ENCODE measurements at places on chromosomes 13 and 19.

- peak; percentile 76 for DNase-seq
Observed at GRCh38 chr19:3459089-3459881, 21.0 kb downstream of the SMIM24 start.

GRCh38 chr19:46186101-46186716 is 38.2 kb downstream of the IGFL2 start:
- DNase-seq = no peak

DNA sequence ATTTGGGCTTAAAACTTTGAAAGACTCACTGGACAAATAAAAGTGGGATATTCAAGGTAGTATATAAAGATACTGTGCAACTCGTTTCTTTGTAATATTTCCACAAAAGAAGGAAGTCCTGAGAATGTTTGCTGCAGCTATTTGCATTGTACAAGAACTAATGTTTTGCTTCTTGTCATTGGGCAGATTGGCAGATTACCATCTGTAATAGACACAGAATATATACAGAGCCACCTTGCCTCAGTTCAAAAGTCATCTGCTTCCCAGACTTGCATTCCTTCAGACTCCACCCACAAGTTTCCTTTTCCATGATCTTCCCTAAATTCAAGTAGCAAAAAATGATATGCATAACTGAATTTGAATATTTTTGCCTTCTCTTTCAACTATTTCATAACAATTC is 145.1 kb downstream of the EFNB2 start:
- DNase-seq = no peak

GRCh38 chr13:29429286-29429900 is 166.1 kb downstream of the SLC7A1 start:
- no peak for DNase-seq

GRCh38 chr19:718991-719512 is 10.3 kb downstream of the PALM start:
- no peak for DNase-seq

DNA sequence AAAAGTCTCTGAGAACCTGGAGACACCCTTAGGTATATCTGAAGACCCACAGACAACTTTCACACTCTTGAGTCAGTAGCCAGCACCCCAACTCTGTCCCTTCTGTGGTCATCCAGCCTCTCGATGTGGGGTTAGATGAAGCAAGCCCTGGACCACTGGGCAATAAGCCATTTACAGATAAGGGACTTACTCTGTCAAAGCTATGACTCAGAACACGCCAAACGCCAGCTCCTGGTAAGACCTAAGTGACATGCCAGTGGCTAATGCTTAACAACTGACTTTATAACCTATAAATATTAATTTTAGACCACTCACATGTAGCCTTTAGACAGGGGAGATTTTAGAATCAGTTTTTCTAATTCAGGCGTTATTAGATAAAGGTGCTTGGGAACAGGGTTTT is 85.7 kb downstream of the SHISA2 start:
- DNase-seq = no peak

- DNase-seq = no peak
Observed at GRCh38 chr13:113166266-113166665, 7.8 kb downstream of the PROZ start.

DNA sequence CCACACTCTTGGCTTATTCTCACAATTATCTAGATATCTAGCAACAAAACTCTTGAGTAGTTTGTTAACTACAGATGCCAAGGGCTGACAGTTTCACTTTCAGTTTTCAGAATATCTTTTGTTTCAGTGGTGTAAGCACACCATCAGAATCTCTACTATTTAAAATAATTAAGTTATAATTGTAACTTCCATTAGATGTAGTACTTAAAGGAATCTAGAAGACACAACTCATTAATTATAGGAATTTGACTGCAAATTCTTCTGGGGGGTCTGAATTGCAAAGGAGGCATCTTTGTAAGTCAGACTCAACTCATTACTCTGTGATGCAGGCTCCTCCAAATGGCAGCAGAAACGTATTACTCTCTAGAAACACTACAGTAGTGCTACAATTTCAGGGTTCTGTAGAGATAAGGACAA is 44.9 kb upstream of the USPL1 start:
- no peak for DNase-seq

- no peak for DNase-seq
Observed at GRCh38 chr13:90956031-90956430, 391.5 kb upstream of the MIR17HG start.

GRCh38 chr13:101139081-101139480 is 277.2 kb downstream of the NALCN start:
- no peak for DNase-seq

DNA sequence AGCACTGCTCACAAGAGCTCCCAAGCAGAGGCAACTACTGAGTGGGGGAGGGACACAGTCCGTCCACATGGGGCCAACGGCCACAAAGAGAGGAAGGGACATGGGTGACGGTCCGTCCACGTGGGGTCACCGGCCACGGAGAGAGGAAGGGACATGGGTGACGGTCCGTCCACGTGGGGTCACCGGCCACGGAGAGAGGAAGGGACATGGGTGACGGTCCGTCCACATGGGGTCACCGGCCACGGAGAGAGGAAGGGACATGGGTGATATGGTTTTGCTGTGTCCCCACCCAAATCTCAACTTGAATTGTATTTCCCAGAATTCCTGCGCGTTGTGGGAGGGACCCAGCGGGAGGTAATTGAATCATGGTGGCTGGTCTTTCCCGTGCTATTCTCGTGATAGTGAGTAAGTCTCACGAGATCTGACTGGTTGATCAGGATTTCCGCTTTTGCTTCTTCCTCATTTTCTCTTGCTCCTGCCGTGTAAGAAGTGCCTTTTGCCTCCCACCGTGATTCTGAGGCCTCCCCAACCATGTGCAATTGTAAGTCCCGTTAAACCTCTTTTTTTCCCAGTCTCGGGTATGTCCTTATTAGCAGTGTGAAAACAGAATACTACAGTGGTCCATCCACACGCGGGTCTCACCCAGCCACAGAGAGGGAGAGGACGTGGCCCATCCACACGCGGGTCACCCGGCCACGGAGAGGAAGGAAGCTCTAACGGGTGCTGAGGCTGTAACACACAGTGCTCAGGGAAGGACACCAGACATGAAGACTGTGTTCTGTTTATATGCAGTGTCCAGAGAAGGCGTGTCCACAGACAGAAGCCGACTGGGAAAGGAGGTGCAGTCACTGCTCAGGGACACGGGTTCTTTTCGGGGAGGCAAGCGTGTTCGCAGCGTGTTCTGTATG is 48.5 kb downstream of the GAS6 start:
- DNase-seq = peak; percentile 34

DNA sequence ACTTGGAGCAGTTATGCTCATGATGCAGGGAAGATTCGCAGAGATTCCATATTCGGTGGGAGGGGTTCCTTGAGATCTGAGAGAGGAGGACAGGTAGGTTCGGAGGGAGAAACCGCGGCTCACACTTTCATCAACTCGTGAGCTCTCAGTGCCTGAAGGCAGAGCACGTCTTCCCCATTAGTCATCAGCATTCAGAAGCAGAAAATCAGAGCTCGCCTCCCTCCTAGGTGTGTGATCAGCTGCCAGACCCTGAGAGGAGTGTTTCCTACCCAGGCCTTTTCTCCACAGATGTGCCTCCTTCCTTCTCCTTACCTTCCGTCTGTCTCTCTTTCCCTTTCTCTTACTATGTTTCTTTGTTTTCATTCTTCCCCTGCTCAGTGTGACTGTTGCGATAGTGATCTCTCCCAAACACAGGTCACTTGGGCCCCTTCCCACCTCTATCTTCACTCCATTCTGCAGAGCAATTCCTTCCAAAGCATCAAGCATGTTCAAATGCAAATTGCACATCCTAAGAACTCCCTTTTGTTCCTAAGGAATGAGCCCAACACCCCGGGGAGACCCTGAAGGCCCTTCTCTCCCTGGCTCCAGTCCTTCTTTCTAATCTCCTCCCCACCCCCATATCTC is 389.5 kb downstream of the UQCRFS1 start:
- DNase-seq = no peak

GRCh38 chr19:18292810-18293641 is 11.6 kb upstream of the JUND start:
- peak; percentile 89 for DNase-seq

DNA sequence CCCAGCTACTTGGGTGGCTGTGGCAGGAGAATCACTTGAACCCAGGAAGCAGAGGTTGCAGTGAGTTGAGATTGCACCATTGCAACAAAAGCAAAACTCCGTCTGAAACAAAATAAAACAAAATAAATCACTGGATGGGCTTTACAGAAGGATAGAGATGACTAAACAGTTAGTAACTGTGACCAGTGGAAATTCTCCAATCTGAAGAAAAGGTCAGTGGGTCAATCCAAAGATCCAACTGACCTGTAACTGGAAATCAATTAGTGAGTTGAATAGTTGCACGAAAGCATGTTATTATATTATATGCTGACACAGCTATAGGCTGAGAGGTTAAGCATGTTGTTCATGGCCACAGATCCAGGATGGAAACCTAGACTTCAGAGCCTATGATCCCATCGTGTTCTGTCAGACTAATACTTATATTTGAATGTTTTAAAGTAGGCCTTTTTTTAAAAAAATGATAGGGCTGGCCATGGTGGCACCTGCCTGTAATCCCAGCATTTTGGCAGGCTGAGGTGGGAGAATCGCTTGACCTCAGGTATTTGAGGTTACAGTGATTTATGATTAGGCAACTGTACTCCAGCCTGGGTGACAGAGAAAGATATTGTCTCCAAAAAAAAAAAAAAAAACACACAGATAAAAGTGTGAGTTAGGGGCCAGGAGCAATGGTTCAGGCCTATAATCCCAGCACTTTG is 1.4 kb downstream of the ECH1 start:
- no peak for DNase-seq

DNA sequence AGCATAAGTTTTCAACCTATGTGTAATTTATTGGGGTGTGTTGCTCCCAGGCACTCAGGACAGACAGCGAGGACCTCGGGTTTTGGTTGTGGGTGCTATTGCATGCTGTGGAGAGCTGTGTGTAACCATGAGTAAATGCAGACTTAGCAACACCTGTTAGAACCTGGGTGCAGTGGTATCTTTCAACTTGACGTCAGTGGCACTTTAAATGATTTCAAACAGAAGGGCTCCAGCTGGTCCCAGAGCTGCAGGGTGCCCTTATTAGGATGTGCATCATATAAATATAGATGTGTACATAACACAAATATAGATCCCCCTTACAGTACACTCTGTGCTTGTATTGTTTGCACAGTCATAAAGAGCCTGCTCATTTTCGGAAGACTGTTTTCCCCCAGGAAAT is 228.3 kb upstream of the IRS2 start:
- DNase-seq = no peak

- DNase-seq = no peak
Observed at GRCh38 chr13:73952648-73953047, 181.6 kb downstream of the KLF12 start.

- no peak for DNase-seq
Observed at GRCh38 chr13:102042746-102043145, 359.1 kb downstream of the FGF14 start.

GRCh38 chr19:50838239-50838638 is 4.9 kb upstream of the KLK15 start:
- DNase-seq = no peak

GRCh38 chr13:23383151-23383550 is 50.4 kb downstream of the SACS start:
- DNase-seq = no peak

GRCh38 chr13:22077764-22078163 is 406.9 kb downstream of the FGF9 start:
- no peak for DNase-seq

DNA sequence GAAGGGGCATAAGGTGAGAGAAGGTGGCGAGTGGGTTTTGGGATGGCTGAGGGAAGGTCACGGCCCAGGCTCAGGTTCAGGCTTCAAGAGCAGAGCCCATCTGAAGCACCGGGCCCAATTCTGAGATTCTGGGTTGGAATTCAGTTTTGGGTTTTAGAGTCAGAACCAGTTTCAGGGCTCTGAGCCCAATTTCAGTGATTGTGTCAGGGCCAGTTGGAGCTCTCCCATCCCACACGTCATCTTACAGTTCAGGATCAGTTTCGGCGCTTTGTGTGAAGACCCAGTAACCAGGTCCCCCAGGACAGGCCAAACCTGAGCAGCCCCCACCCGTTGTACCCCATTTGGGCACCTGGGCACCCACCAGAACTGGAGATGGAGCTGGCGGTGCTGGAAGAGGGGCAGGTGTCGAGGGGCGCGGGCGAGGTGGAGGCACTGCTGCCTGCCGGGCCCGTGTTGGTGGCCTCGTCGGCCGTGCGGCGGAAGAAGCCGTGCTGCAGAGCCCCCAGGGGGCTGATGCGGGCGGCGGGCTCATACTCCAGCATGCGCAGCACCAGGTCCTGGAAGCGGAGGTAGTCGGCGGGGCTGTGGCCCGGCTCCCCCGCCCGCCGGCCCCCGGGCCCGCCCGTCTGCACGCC is 7.5 kb downstream of the DYRK1B start:
- no peak for DNase-seq

DNA sequence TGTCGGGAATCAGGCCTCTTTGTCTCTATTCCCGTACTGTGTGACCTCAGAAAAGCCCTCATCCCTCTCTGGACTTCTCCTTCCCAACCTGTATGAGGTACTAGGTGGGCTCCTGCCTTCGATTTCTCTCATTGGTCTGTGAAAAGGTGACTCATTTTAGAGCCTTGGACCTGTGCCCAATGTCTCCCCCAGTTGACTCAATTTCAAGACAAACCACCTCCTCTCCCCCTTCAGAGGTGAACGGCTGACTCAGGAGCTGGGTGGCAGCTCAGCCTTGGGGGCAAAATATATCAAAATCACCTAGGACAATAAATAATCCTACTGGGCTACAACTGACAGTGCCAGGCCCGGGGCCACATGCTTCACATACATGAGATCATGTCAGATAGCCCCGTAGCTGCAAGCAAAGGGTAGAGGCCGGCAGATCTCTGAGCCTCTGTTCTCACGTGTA is 630 bp downstream of the COQ8B start:
- DNase-seq = no peak

- DNase-seq = no peak
Observed at GRCh38 chr13:93343097-93343496, 116.5 kb downstream of the GPC6 start.

DNA sequence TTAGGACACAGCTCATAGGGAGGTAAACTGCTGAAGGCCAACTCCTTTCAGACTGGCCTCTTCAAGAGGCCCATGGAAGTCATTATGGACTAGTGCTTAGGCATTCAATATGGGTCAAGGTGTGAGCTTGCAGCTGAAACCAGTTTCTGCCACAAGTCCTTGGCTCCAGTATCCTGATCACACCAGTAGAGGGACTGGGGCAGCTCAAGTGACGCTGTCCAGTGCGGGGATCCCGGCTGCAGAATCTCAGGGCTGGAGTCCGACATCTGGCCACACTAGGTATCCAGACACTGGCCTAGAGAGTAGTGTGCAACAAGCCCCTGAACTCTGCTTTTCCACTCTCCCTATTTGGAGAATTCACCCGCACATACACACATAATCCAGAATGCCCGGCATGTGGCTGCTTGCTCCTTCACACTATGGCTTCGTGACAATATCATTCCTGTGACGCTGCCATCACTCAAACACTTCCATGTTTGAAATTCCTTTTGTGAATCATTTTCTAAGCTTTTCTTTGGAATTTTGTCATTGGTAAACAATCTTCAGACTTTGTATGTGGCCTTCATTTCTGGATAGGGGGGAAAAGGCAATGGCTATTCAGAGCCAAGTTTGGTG is 425.1 kb downstream of the EFNB2 start:
- DNase-seq = no peak

- DNase-seq = peak; percentile 75
Observed at GRCh38 chr19:18173572-18174288, at the start of gene IFI30. TSS of gene IFI30 (plus strand) at chr19:18173813. CDS start at chr19:18173842, 29 bp downstream.

Measured in heart right ventricle (tissue), 16 donors.